ENCODE measurements at places on chromosomes 7 and 10. TPM values are rescaled to one million over a fixed set of nuclear protein-coding genes. Genes with fewer than 3 reads are reported as not detected.

Gene CCDC136
- total RNA-seq = 4.0 TPM

Gene CLDN4
- not detected for total RNA-seq

DNA sequence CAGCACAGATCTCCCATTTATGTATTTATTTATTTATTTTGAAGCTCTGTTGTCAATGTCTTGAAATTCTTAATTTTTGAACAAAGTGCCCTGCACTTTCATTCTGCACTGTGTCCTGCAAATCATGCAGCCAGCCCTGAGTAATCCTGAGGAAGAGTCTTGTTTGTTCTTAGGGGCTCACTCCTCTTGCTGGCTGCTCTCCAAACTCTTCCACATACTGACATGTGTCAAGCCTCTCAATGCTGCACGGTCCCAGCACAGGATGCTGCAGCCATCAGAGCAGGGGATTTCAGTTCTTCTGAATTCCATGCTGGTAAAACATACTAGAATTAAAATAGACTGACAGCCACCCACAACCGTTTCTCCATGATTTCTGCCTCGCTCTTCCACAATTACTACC, 207.2 kb downstream of the PARD3 start:
- no peaks in the 10 kb centered on the region for H3K4me1 ChIP-seq
- no peak for DNase-seq
- H3K27ac ChIP-seq = no peak overlapping the region
- no peaks in the 10 kb centered on the region for H3K36me3 ChIP-seq

Gene PRSS1
- total RNA-seq = not detected

GRCh38 chr7:70894799-70895198, 237.1 kb upstream of the GALNT17 start:
- H3K4me1 ChIP-seq = no peaks in the 10 kb centered on the region
- no peaks in the 10 kb centered on the region for H3K27me3 ChIP-seq
- no peak overlapping the region for H3K4me3 ChIP-seq
- H3K36me3 ChIP-seq = no peaks in the 10 kb centered on the region
- no peak overlapping the region for H3K27ac ChIP-seq

- no peaks in the 10 kb centered on the region for H3K27me3 ChIP-seq
- no peaks in the 10 kb centered on the region for H3K36me3 ChIP-seq
- peaks cover 8% of the 10 kb centered on the region for H3K4me1 ChIP-seq
- H3K4me3 ChIP-seq = no peak overlapping the region
- no peak for DNase-seq
- H3K27ac ChIP-seq = no peak overlapping the region
Measured at GRCh38 chr10:101400585-101400984, 46.6 kb downstream of the BTRC start.

GRCh38 chr10:100510533-100511308, 8.9 kb downstream of the SEC31B start:
- H3K36me3 ChIP-seq = peaks cover 77% of the 10 kb centered on the region
- H3K4me1 ChIP-seq = peaks cover 27% of the 10 kb centered on the region
- no peak for DNase-seq
- H3K4me3 ChIP-seq = no peak overlapping the region
- H3K27me3 ChIP-seq = no peaks in the 10 kb centered on the region

Gene MET
- 25.2 TPM for total RNA-seq

DNA sequence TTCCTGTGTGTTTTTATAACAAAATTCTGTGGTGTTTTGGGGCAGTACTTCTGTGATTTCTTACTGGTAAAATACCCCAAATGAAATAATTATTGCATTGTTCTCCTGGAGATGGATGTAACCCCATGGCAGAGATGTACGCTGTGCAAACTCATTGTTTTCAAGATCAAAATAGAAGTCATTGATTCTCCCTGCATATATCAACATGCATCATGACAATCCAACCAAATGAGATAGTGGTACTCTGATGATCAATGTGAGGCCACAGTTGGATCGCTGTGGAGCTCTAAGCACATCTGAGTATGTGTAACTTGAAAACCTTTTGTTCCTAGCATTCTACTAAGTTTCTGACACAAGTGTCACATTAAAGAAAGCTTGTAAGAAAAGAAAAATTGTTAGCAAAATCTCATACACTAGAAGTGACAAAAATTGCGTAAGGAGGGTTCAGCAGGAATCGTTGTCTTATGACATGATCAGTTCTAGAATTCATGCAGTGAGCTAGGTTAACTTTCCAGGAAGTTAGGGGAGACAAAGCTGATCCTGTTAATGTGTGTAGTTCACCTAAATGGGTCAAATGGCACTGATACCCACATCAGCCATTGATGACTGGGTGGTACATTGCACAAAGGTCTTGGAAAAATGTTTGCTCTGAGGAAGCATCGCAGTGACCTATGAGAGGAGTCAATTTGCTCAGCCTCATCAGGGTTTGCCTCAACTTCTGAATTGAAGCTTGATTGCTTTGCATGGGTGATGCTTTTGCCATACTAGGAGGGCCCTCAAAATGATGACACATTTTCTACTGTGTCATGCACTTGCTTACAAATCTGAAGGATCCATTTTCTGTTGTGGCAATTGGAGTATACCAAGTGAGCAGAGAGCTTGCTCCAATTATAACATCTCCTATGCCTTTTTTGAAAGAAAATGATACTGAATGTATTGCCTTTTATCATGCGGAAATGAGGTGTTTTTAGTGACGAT, 145.1 kb downstream of the PLXDC2 start:
- H3K4me1 ChIP-seq = no peaks in the 10 kb centered on the region
- no peaks in the 10 kb centered on the region for H3K27me3 ChIP-seq
- H3K27ac ChIP-seq = no peak overlapping the region
- no peak for DNase-seq
- H3K4me3 ChIP-seq = no peak overlapping the region

- no peak for DNase-seq
- no peak overlapping the region for H3K4me3 ChIP-seq
- peaks cover 28% of the 10 kb centered on the region for H3K4me1 ChIP-seq
- no peaks in the 10 kb centered on the region for H3K27me3 ChIP-seq
- no peaks in the 10 kb centered on the region for H3K36me3 ChIP-seq
Measured at GRCh38 chr10:78948621-78949030, 120.1 kb upstream of the ZMIZ1 start.

Gene FAM131B
- 0.82 TPM for total RNA-seq

GRCh38 chr7:139651308-139651707, 126.5 kb downstream of the HIPK2 start:
- H3K4me3 ChIP-seq = no peak overlapping the region
- no peaks in the 10 kb centered on the region for H3K36me3 ChIP-seq
- no peak overlapping the region for H3K27ac ChIP-seq
- peaks cover 67% of the 10 kb centered on the region for H3K4me1 ChIP-seq
- H3K27me3 ChIP-seq = no peaks in the 10 kb centered on the region

DNA sequence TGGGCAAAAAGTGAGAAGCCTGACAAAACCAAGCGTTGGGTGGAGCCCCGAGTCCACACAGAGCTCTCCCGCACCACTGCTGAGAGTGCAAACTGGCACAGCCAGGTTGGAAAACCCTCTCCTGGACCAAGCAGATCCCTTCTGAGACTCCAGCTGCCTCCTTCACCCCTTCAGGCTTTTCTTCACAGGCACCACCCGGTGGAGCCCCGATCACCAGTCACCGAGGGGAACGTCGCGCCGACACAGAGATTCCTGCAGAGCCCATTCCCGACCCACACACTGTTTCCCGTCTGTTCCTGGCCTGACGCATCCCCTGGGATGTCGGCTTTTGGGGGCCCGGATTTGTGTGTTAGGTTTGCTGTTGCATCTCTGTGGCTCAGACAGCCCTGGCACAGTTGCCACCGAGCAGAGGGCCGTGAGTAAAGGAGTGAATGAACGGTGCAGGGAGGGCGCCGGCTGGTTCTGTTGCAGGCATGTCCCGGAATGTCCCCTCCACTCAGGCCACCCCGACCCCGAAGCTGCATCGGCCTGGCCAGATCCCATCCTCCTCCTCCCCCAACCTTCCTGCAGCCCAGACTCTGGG, 51.0 kb upstream of the INPP5A start:
- no peak overlapping the region for H3K27ac ChIP-seq
- no peaks in the 10 kb centered on the region for H3K27me3 ChIP-seq
- H3K4me3 ChIP-seq = no peak overlapping the region
- DNase-seq = peak; percentile 61

- DNase-seq = peak; percentile 78
- no peak overlapping the region for H3K27ac ChIP-seq
- no peaks in the 10 kb centered on the region for H3K36me3 ChIP-seq
- H3K4me3 ChIP-seq = no peak overlapping the region
- H3K27me3 ChIP-seq = no peaks in the 10 kb centered on the region
- H3K4me1 ChIP-seq = no peaks in the 10 kb centered on the region
Measured at GRCh38 chr10:46524472-46525176, 31.8 kb downstream of the GPRIN2 start.

DNA sequence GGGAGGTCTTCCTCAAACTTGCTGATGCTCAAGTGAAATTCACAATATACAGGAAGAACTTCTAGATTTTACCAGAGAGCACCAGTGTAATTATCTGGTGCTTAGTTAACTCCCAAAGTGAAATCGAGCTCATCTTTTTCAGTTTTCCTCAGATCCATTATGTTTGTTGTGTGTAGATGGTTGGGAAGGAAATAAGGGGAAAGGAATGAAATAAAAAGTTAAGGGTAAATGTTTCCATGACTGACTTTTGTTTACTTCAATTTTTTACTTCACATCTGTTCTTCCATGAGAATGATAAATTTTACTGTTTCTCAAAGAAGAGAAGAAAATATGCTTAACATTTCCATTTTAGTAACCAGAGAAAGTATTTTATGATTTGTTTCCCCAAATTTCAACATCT, 21.3 kb downstream of the FAM107B start:
- no peak overlapping the region for H3K27ac ChIP-seq
- H3K4me1 ChIP-seq = peaks cover 38% of the 10 kb centered on the region
- H3K36me3 ChIP-seq = no peaks in the 10 kb centered on the region
- no peak overlapping the region for H3K4me3 ChIP-seq

DNA sequence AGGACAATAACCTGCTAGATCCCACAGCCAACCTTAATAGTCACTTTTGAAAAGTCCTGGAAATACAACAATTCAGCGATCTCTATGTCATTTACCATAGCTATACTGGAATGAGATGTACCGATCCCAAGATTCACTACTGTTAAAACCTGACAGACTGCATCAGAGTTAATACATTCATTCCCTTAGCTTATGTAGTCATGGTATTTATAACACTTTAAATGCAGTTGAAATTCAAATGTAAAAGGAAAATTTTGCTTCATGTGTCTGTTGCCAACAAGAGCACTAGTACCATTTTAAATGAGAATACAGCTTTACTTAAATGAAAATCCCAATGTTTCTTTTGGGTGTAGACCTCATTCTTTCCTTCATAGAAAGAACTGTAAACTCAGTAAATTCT, 11.1 kb upstream of the GGCT start:
- no peak for DNase-seq
- no peak overlapping the region for H3K27ac ChIP-seq
- peaks cover 5% of the 10 kb centered on the region for H3K4me1 ChIP-seq
- H3K4me3 ChIP-seq = no peak overlapping the region
- H3K27me3 ChIP-seq = no peaks in the 10 kb centered on the region

Gene HABP2
- not detected for total RNA-seq

Gene RAPGEF5
- 335 TPM for total RNA-seq

DNA sequence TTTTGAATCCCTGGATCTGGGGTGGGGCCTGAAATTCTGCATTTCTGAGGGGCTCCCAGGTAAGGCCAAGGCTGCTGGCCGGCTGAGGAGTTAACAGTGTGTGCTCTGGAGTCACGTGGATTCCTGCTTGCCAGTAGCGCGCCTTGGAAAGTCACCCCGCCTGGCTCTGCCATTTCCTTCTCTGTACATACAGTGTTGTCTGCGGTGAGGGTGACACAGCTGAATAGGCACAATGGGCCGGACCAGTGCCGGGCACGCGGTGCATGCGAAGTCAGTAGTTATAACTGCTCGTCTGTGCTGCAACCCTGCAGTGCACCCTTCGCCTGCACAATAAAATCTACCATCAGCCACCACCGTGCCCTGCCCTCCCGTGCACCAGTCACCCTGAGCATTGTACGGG, 68.0 kb upstream of the EEPD1 start:
- DNase-seq = no peak
- no peak overlapping the region for H3K4me3 ChIP-seq
- H3K27ac ChIP-seq = no peak overlapping the region
- H3K4me1 ChIP-seq = peaks cover 11% of the 10 kb centered on the region

Gene ZNF853
- total RNA-seq = 5.8 TPM

All from spleen (tissue), 13 donors.